Urothelium cell line (cell line): ENCODE measurements at places on chromosomes 7 and 10.

DNA sequence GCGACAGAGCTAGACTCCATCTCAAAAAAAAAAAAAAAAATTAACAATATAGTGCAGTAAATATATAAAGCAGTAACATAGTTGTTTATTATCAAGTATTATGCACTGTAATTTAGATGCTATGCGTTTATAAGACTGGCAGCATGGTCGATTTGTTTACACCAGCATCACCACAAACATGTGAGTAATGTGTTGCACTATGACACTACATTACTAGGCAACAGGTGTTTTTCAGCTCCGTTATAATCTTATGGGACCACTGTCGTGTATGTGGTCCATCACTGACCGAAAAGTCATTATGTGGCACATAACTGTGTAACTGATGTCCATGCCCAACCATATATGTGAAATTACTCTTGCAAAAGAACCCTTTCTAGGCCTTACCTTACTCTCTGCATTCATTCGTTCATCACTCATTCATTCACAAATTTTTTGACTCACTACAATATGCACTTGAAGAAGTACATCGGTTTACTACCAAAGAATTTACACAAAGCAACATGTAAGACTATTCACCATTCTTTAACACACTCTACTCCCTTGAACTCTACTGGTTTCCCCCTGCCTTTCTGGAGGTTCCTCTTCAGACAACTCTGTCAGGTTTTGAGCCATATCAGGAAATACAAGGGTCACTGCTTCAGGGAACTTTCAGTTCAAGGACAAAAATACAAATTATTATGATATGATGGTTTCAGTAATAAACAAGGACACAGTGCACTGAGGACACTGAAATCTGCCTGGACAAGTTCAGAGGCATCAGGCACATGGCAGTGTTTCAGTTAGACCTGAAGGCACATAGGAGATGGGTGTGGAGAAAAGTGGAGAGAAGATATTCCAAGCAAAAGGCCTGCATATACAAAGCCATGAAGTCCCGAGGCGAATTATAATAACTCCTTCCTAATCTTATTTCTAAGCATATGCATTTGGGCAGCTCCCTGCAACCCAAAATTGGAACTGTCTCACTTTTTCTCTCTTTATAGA is 17.4 kb downstream of the ITGB1 start:
- no peak for DNase-seq

DNA sequence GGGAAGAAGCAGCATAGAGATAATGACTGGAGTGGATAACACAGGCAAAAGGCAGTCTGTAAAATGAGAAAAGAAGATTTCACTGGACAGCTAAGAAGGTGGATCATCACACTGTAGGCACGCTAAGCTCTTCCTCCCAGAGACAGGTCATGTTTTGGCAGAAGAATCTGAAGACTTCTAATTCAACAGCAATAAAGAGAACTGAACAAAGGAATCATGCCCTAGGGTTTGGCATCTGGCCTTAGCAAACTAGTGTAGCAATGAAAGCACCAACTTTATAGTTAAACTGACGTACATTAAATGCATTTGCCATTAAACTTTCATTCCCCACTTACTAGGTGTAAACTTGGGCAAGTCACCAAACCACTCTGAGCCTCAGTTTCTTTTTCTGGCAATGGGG is 84.4 kb upstream of the SEM1 start:
- DNase-seq, result no peak

GRCh38 chr10:63929831-63930467 is 408.7 kb downstream of the REEP3 start:
- peak; percentile 19 for DNase-seq

DNA sequence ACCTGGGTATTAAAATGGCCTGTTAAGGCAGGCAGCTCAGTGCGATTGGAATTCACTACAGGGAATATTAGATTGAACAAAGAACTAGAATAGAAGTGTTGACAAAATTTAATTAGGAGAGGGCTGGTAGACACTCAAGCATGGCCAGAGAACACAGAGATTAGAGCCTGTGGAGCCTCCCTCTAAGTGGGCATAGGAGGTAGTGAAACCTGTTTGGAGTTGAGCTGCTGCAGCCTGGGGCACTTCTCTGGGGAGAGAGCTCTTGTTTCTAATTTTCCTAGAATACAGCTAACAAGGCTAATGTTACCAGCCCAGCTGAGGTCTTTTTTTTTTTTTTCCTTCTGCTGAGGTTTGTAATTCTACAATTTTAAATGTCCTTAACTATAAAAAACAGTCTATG is 46.4 kb downstream of the TMEM168 start:
- no peak for DNase-seq

DNA sequence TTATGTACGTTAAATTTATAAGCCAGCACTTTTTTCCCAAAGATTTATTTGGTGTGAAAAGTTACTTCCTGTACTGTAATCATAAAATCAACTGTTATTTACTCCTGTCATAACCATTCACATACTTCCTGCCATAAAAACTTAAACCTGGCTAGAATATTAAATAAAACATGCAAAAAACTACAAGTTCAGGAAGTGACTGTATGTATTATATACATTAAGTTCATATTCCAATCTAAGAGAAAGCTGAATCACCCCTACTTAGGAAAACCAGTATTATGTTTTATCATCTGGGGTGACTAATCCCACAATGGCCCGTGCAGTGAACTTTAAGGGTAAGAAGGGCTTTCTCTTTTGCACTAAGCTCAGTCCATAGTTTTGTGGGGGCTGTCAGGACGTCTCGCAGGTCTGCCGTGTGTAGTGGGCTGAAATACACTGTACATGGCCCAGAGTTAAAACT is 183.7 kb upstream of the KLF14 start:
- no peak for DNase-seq

- DNase-seq, result no peak
Measured at GRCh38 chr7:94205529-94205928, 189.2 kb upstream of the COL1A2 start.

DNA sequence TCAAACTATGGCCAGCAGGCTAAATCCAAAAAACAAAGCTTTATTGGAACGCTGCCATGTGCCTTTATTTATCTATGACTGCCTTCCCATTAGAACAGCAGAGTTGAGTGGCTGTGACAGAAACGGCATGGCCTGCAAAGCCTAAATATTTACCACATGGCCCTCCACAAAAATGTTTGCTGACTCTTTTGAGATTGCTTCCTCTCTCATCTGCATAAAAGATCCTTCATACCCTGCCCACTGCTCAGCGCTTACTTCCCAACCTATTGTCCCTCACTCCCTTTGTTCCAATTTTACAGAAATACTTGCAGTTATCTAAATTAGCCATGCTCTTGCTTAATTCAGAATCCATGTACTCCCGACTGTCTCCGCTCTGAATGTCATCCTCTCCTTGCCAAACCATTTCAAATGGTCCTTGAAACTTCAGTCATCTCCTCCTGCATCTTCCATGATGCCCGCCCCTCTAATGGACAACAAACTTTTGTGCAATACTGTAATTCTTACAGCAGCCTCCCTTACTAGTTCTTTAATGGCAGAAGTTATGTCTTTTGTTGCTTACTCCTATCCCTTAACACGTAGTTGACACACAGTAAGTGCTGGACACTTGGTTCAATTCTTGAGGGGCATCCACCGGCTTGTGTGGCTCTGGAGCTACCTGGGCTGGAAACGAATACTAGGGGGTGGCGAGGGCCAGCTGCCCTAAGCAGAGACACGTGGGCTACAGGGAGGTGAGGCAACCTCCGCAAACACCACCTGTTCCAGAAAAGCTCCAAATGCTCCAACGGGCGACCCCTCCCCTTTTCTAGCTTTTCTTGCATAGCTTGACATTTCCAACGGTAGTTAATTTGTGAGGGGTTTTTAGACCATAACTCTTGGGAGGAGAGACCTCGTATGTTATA is 832 bp downstream of the XRCC2 start:
- no peak for DNase-seq

- no peak for DNase-seq
Measured at GRCh38 chr7:44136731-44137130, 4.4 kb downstream of the MYL7 start.

DNA sequence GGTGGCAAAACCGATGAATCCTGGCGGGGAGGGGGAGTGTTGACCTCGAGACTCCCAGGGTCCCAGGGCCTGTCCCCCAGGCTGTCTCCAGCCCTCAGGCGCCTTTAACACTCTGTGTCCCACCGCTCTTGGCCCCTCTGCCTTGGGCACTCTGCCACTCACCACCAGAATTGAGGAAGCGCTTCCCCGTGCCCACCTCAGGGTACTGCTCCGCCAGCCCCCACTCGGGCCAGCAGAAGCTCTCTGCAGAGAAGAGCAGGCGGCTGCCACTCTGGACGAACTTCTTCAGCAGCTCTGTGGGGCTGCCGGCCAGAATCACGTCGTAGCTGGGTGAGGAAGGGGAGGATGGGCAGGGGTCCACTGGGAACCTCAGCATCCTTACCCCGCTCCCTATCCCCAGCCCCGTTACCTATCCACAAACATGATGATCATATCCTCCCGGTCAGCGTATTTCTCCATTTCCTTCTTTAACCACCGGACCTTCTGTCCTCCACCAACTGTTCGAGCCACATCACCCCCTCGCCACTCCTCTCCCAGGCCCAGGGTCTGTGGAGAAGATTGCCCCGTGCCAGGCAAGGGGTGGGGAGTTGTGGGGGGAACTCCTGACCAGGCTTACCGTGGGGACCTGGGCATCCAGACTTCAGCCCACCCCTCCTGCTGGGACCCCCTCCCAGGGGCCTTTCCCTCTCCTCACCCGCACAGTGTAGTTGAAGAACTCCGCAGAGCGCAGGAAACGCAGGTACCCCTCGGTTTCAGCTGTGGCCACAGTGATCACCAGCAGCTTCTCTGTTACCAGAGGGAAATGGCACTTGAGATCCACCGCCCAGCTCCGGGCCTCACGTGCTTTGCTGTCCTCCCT is 1.2 kb downstream of the PLOD3 start:
- DNase-seq, result no peak

- DNase-seq, result no peak
Measured at GRCh38 chr10:92241501-92241900, 49.4 kb downstream of the CPEB3 start.

DNA sequence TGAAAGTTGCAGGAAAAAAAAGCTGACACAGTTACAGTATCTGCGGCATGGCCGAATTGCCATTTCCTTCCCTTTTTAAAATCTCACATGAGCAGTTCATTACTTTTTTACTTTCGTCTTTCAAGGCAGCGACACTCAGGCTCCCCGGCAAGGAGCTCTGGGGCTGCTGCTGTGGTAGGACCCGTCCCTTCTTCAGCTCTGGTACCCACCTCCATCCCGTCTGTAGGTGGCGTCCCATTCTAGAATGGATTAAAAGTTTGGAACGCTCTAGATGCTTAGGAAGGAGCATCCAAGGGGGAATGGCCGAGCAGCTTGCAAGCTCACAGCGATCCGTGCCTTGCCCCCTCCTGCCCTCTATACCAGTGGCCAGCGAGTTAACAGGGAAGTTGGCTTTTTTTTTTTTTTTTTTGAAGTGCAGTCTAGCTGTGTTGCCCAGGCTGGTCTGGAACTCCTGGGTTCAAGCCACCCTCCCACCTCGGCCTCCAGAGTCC is 22.8 kb upstream of the TTYH3 start:
- DNase-seq, result peak; percentile 53

DNA sequence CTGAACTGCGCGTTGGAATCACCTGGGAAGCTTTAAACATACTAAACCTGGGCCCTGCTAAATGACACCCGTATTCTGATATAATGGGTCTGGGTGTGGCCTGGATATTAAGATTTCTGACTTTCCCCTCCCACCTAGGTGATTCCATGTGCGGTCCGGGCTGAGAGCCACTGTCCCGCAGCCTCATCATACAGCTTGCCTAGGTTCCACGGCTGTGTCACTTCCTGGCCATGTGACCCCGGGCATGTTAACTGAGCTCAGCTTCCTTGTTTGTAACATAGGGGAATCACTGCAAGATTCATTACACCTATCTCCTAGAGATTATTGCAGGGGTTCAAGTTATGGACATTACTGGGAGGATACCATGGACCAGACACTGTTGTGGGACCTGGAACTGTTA is 472.7 kb upstream of the GALNT17 start:
- no peak for DNase-seq

DNA sequence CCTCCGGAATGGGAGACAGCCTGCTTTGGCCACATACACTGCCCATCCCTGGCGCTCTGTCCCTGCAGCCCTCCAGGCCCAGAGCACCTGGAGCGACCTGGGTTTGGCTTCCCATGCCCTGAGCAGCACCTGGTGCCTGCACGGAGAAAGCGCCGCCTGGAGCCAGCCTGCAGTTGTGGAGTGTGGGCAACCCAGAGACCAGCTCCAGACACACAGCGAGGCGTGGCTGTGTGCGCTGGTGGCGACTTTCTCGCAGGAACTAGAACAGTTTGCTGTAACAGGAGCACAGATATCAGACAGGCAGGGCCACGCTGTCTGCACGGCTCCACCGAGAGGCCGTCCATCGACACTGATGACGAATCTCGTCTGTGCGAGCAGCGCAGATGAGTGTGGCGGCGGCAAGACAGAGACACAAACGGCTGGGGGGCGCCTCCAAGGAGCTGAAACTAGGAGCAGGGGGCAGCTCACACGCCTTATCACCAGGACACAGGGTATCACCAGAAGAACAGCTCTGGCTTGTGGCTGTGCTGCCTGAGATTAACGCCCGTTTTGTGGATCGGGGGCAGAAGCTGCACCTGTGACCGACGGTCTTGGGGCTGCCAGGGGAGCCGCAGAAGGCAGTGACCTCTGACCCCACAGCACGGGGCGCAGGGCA is 275.3 kb downstream of the DNAJB6 start:
- DNase-seq, result no peak

DNA sequence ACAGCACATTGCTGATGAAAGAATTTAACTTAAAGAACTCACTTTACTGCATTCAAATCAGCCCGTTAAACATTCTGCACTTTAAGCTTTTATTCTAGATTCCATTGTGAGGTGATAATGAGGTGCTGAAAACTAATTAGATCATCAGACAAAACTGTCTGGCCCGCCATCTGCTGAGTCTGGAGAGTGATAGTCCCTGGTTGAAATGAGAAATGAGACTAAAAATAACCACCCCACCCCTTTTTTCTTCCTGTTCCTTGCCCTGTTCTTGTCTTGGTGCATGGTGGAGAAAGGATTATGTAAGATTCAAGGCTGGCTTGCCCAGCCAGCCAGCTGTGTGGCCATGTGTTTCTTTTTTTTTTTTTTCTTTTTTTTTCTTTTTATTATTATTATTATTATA is 277.0 kb upstream of the COBL start:
- DNase-seq, result no peak

DNA sequence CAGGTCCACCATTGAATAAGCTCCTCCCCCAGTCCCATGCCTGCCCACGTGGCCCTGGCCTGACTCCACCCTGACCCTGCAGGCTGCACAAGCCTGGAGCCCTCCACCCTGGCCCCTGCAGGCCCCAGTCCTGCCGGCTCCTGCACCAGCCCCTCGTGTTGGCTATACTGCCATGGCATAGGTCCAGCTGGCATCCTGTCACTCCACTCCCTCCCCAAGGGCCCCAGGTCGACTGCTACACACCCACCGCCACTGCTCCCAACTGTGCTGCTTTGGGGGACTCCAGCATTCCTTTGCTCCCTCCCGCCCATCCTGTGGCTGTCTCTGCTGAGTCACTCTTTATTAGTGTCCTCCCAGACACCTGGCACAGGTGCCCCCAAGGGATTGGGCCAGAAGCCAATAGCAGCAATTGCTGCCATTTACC is 32.4 kb upstream of the HSPA12A start:
- DNase-seq, result peak; percentile 48

- no peak for DNase-seq
Measured at GRCh38 chr7:93004906-93005305, 112.9 kb downstream of the SAMD9 start.
